ENCODE measurements at places on chromosomes 3 and 15.

DNA sequence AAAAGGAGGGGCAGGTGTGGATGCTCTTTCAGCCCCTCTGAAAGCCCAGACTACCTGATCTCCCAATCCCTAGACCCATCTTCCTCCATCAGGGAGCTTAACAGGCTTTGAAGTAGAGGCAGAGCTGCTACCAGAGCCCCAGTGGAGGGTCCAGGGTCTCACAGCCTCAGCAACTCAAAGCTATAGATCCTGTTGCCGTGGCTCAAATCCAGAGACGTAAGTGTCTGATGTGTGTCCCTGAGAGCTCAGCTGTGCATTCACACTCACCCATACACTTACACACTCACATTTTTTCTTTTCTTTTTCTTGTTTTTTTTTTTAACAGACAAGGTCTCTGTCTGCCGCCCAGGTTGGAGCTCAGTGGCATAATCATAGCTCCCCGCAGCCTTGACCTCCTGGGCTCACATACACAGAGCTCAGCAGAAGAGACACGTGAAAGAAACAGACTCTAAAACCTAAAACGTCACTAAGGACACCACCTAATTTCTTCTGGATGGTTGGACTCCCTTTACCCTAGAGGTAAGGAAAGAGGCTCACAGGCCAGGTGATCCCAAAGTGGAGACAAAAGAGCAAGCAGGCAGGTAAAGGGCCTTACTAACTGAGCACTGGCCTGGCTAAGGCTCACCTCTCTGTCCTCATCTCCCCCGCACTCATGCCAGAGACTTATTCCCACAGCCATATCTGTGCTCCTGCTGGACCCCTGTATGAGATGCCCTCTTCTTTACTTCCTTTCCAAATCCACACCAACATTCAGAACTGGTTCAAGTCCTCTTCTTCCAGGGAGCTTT lies 80.7 kb downstream of the SCN11A start:
- DNase-seq: no peak

- DNase-seq: no peak
These were observed 48.9 kb upstream of the CFAP161 start for GRCh38 chr15:81085213-81085612.

DNA sequence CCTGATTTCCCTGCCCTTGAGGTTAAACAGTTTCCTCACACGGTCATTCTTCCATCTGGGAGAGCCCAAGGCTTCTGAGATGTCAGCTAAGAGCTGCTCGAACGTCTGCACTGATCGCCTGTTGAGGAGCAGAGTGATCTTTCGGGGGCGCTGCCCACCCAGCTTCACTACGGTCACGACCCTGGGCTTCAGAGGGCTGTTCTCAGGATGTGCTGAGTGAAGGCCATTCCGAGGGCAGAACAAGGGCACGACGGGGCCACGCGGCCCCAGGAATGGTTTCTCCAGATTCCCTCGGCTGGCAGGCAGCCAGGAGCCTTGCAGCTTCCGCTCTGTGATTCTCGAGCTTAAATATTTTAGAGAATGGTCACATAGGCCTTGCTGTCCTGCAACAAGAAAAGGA lies 25.7 kb downstream of the DCLK3 start:
- no peak for DNase-seq

DNA sequence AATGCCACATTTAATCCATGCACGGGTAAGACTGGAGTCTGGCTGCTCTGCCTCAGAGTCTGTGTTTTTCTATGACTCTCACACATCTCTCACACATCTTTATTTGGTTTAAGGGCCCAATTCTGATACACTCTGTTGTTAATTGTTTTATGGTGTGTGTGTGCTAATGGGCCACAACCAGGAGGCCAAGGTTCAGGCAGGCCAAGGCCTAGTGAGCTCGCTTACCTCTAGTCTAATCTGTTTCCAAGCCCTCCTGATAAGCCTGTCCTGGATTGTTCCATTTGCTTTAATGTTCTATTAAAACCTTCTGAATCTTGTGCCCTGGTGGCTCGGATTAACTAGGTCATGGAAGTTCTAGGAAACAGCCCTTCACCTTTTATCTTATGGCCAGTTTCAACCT lies 445.4 kb upstream of the DPH6 start:
- DNase-seq: no peak

DNA sequence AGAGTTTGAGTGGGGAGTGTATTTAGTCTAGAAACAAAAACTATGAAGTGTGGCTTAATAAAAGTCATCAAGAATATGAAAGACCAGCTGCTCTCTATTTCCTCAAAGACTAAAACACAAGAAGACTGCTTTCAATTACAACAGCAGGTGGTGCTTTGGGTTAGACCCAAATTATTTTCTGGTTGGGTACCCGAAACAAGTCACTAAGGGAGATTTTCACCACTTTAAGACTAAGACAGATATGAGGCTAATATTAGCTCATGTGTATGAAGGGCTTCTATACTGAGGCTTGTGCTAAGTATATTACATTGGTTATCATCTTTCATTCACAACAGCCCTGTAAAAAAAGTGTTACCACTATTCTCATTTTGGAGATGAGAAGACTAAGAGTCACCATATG lies 43.1 kb downstream of the COL8A1 start:
- no peak for DNase-seq

DNA sequence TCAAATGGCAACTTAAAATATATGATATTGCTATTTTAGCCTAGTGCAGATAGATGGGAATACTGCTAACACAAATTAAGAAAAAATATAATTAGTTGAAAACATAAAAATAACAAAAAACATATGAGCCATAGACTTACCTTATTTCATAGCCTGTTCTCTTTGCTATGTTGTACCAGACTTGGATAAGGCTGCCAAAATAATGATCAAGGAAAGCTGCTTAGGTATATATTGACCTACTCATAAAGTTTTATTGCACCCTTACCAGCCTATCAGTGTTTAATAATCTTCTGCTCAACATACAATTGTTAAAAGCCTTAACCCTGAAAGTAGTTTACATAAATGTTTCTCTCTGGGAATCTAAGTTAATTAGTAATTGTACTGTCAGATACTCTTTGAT lies at the start of gene SI:
Gene SI, minus strand, starts transcription at position 204 of the 400 bp plus-strand sequence. CDS start 2,484 bp downstream, outside the sequence.
- no peak for DNase-seq

GRCh38 chr15:77173487-77173886 lies 102.6 kb upstream of the TSPAN3 start:
- DNase-seq: no peak

DNA sequence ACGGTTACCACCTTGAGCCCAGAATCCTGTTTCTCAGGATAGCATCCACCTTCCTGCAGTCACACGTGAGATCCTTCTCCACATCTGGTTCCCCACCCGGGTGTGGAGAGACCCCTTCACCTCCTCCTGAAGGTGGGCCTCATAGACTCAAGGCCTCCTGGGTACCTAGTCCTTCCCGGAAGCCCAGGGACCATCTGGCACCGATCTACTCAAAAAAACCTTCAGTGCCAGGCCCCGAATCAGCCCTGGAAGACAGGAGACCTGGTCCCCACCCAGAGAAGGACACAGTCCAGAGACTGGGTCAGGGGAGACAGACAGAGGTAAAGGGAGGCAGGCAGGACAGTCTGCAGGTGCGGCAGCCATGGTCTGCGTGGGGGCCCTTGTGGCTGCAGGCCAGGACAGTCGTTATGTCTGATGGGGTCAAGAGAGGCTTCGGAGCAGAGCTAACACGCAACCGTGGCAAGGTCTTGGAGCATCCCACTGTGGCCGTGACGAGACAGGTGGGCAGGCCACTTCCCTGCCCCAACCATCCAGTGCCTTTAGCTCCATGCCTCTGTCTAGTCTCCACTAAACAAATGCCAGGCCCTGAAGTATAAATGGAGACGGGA lies 112.2 kb upstream of the ABHD17C start:
- no peak for DNase-seq

- no peak for DNase-seq
These were observed 157.5 kb upstream of the HES1 start for GRCh38 chr3:193978486-193978885.

DNA sequence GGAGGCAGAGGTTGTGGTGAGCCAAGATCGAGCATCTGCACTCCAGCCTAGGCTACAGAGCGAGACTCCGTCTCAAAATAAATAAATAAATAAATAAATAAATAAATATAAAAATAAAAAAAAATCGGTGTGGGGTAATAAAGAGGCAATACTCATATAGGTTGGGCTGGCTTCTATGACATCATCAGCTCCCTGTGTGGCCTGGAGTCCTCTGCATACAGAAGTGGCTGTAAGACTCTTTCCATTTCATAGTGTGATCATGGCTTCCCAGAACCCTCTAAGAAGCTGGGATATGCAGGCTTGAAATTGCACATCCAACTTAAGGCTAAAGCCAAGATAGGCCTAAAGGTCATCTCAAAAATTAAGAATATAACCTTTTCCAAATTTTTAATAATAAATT lies 101.6 kb downstream of the ZIC4 start:
- no peak for DNase-seq

GRCh38 chr3:152258448-152259393 lies 10.0 kb upstream of the MBNL1 start:
- DNase-seq: no peak

GRCh38 chr15:100601617-100602063 lies 344 bp downstream of the LINS1 start:
- no peak for DNase-seq

DNA sequence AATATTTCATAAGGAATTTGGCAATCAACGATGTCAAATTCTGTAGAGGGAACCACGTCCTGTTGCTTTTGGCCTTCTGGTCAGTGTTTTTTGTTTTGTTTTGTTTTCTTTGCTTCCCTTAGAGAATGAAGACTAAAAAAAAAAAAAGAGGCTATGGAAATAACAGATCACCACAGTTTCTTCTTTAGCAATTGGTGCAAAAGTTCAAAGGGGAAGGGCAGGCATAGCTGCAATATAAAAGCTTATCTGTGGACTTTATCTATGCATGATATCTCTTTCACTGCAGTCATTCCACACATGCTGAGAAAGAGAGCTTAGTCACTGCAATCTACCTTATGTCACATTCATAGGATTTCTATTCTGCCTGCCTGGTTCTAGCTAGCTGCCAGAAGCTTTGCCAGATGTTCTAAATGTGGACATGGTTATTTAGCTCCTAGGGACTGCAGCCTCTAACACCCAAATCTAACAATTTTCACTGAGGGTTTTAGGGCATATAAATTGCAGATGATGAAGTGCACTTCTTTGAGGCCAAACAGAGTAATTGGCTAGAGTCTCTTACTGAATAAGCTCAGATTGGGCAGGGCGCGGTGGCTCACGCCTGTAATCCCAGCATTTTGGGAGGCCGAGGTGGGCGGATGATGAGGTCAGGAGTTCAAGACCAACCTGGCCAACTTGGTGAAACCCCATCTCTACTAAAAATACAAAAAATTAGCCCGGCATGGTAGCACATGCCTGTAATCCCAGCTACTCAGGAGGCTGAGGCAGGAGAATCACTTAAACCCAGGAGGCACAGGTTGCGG lies 637.2 kb downstream of the NTRK3 start:
- DNase-seq: no peak

- no peak for DNase-seq
These were observed 28.8 kb upstream of the UACA start for GRCh38 chr15:70792171-70792573.
